GM23248 (cell line): ENCODE measurements at places on chromosomes 16 and 17. TPM values are rescaled to one million over a fixed set of nuclear protein-coding genes. Genes with fewer than 3 reads are reported as not detected.

Gene TBC1D3G
- not detected in 2 replicates for polyA plus RNA-seq

Gene AOC3
- 0.05 TPM in 1 of 2 replicates, not detected in the other for polyA plus RNA-seq

Gene RHBDF2
- polyA plus RNA-seq: 12.7 and 12.9 TPM in 2 replicates

Gene STARD3
- 32.3 and 34.1 TPM in 2 replicates for polyA plus RNA-seq

Gene SOX9
- 18.5 and 20.8 TPM in 2 replicates for polyA plus RNA-seq

Gene CTRB2
- polyA plus RNA-seq: not detected in 2 replicates

Gene COQ9
- 41.4 and 41.8 TPM in 2 replicates for polyA plus RNA-seq

Gene GAS7
- 6.7 TPM in 2 replicates for polyA plus RNA-seq

Gene LAT
- 2.3 and 2.4 TPM in 2 replicates for polyA plus RNA-seq

Gene XYLT1
- 4.1 and 4.5 TPM in 2 replicates for polyA plus RNA-seq
